ENCODE measurements at places on chromosomes 1 and 21.

DNA sequence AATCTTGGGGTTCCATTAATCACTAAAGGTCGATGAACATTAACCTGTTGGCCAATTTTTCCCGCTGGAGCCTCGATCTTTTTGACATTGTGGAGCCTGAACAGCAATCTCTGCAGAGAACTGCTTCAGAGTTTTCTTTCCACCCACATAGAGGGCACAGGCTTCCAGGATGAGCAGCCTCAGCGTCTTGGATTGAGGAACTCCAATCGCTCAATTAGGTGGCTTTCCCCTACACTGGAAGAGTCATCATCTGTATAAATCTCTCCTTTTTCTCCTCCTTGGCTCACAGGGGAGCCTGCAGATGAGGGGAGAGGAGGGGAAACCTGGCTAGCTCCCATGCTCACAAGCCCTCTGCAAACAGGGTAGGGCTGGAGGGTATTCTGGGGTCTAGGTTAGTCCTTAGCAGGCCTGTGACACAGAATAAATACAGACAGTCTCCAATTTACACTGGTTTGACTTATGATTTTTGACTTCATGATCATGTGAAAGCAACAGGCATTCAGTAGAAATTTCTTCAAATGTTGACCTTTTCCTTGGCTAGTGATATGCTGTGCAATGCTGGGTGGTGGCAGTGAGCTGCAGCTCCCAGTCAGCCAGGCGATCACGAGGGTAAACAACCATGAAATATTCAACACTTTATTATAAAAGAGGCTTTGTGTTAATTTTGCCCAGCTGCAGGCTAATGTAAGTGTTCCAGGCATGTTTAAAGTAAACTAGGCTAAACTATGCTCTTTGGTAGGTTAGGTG, 80.8 kb downstream of the PGBD5 start:
- DNase-seq: no peak

DNA sequence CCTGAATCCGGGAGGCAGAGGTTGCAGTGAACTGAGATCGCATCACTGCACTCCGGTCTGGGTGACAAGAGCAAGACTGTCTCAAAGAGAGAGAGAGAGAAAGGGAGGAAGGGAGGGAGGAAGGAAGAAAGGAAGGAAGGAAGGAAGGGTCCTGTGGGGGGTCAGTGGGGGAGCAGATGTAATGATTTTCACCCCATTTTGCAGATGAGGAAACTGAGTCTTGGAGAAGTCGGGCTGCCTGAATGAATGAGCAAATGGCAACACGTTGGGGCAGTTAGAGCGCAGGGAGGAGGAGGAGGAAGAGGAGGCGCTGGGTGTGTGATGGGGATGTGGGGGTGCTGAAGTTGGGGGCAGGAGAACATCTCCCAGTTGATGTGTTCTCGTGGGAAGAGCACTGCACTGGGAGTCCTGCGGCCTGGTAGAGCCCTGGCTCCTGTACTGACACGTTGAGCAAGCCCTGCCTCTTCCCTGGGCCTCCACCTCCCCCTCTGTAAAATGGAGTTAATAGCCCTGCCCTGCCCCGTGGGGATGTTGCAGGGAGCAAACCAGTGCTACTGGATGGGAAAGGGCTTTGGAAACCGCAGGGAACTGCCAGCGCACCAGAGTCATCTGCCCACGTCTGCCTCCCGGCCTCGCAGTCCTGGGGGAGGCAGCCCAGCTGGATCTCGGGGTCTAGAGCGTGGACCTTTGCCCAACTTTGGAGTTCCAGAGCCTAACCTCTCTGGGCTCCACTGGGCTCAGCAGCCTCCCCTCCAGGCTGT, 103.2 kb upstream of the CASZ1 start:
- no peak for DNase-seq

DNA sequence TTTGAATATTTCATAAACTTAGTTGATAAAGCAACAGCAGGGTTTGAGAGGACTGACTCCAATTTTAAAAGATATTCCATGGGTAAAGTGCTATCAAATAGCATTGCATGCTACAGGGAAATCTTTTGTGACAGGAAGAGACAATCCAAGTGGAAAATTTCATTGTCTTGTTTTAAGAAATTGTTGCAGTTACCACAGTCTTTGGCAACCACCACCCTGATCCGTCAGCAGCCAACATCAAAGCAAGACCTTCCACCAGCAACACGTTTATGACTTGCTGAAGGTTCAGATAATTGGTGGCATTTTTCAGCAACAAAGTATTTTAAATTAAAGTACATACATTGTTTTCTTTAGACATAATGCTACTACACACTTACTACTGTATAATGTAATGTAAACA, 47.8 kb downstream of the ADGRL4 start:
- no peak for DNase-seq

- DNase-seq: peak; percentile 68
Observed at GRCh38 chr1:43554444-43554992, 23.8 kb downstream of the PTPRF start.

DNA sequence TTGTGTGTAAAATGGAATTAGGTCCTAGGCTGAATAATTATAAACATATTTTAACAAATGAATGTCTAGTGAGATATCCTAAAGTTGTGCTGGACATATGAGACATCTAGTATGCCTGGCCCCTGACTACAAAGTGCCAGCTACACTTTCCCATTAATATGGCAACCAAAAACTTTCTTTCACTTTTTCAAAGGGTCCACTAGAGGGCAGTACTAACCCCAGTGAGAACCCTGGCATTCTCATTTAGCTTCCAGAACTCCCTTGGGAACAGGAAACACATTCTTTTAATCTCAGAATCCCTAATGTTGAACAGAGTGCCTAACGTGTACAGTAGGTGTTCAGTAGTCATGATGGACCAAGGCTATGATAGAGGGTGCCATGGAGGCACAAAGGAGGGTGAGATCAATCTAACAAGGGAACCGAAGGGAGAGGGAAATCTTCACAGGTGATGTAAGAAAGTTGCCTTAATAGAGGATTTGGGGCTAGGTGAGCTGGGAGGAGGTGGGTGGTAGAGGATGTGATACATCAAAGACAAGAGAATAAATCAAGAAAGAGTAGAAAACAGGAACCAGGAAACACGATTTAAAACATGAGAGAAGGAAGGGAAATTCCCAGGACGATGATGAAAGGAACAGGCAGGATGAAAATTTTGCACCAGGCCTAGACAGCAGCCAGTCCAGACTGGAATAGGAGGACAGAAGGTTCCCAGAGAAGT, 41.6 kb downstream of the NSL1 start:
- peak; percentile 81 for DNase-seq

- DNase-seq: no peak
Observed at GRCh38 chr1:116370181-116370580, 2.9 kb upstream of the ATP1A1 start.

DNA sequence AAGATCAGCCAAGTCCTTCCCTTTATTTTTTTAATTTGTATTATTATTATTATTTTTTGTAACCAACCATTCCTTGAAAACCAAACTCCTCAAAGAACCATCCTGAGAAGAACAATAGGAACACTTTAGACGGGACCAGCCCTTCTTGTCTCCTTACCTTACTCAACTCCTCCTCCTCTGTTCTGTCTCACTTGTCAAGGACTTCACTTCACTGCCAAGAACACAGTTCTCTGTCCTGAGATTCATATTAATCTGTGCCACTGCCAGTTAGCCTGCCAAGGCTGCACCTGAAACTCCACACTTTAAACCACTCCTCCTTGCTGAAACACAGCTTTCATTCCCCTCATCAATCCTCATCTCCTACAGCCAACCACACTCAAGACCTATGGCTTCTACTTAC, 73.8 kb upstream of the ATP1A1 start:
- no peak for DNase-seq

DNA sequence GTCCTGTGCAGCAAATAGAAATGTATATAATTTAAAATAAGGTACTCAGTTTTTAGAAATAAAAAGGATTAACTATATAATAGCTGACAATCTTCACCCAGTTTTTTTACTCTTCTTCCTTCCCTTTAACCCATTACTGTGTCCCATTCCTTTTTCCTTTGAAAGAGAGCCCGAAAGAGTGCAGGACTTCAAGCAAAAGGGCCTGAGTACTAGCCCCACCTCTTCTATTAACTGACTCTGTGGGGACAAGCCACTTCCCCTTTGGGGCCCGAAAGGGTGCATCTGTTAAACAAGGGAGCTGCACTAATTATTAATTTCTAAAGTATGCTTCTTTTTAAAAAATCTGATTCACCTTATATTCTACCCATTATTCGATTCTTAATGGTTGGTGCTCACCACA, 3.3 kb downstream of the USP24 start:
- DNase-seq: no peak

DNA sequence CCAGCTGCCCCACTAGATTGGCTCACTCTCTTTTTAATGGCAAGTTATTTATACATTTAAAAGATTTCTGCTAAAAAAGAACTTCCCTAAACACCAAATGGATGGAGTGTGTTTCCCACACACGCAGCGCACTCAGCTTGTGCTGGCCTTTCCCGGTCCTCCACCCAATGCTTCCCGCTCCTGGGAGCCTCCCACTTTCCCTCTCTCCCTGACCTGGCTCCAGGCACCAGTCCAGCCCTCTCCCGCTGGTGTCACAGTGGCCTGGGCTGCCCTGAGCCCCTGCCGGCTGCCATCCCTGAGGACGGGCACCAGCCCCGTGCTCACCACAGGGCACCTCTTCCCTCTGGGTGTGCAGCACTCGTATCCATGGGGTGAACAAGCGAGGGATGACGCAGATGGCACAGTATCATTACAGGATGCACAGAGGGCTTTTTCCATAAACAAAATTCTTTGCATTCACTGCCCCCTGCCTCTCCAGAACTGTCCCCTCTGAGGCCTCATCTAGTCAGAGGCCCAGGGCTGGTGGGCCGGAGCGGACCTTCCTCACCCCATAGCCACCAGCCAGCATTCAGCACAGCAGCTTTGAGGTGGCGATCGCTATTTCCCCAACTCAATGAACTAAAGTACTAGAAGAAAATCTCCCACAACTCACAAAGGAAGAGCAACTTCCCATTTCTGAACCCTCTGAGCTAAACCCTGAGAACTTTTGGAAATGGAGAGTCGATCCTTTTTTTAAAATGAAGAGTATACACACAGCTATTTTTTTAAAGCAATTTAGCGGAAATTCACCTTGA, 68.5 kb downstream of the SLC37A1 start:
- DNase-seq: no peak

DNA sequence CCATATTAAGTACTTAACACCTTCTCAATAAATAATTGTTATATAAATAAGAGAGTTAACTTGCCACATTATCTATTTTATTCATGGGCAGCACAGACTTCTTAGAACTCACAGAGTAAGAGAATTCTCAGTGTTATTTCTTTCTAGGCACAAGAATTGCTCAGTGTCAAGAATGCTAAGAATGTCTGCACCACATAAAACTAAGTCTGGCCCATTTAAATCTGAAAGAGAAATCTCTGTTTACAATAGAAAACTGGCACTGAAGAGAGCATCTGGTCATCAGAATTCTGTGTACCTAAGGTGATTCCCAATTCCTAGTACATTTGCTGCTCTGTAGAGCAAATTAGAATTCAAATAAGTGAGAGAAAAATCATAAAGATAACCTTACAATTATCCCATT, 3.8 kb downstream of the OR10K2 start:
- DNase-seq: no peak

DNA sequence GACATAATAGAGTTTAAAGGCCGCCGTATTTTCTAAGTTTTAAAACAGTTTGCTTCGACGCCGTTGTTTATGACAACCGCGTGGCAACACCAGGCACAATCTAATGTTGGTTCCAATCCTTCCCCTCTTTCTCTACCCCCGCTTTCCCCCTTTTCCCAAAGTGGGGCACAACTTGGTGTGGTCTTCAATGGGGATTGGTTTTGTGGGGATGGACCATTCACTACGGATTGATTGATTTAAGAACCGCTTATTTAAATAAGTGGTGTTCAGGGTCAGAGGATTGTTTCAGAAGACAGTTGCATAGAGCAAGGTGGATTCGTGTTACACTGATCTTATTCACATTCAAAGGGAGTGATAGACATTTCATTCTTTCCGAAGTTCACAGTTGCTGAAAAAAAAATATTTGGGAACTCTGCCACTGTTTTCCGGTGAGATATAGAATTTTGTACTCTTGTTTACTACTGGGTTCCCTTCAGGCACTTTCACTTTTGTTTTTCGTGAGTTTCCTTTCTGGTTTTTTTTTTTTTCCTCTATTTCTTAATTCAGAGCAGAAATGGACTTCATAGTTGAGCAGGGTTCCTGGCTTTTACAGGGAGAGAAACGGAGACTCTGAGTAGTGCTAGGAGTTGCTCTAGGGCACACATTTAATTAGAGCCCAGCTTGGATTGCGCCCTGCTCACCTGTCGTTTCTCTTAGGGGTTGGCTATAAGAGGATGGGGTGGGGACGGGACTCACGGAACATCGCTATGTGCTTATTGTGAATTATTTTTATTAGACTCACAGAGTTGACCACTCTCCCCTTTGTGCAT, 79.6 kb upstream of the AK4 start:
- peak; percentile 40 for DNase-seq

DNA sequence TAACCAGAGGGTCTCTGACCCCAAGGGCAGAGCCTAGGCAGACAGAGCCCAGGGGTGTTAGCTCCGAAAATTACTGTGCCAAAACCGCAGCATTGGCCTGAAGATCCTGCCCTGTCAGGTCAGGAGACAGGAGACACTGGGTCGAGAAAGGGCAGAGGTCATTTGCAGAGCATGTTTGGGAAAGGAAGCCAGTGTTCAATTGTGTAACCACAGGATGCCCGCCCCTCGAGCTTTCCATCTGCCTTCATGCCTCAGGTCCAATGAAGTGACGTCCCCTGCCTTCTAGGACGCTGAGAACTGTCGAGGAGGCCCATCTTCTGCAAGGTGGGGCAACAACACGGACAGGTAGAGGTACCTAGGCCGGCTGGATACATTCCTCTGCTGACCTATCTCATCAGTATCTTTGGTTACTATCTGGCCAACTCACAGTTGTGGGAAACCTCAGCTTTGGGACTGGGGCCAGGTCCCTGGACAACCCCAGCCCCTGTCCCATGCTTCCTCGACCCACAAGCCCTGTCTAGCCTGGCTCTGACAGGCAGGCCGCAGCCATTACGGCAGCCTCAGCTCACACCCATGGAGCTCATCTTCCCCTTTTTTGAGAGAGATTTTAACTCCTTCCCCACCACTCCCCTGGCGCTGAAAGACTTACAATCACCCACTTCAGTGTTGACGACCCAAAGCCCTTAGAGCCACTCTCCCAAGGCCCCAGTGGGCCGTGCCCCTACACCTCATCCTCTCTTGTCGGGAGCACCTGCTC, 1.3 kb downstream of the ARL8A start:
- peak; percentile 23 for DNase-seq

DNA sequence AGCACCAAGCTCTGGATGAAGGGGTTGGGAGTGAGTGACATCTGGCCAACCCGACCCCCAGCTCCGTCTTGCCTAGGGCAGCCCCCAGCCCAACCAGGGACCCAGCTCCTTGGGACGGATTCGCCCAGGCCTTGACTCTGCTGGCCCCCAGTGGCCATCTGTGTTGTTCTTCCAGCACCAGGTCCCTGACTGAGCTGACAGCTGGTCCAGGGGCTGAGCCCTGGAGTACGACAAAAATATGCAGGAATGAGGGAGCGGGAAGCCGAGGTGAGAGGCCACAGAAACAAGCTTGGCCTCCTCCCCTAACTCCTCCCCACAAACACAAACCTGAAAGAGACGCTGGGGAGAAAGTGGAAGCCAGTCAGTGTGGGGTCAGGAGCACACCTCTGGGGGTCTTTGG, 55.0 kb upstream of the PAX7 start:
- no peak for DNase-seq
